ENCODE measurements at places on chromosomes 3 and 15.

GRCh38 chr3:139630542-139630941, 47.2 kb downstream of the NMNAT3 start:
- no peak for DNase-seq

GRCh38 chr3:39879581-39879980, 70.2 kb downstream of the MYRIP start:
- DNase-seq: no peak

DNA sequence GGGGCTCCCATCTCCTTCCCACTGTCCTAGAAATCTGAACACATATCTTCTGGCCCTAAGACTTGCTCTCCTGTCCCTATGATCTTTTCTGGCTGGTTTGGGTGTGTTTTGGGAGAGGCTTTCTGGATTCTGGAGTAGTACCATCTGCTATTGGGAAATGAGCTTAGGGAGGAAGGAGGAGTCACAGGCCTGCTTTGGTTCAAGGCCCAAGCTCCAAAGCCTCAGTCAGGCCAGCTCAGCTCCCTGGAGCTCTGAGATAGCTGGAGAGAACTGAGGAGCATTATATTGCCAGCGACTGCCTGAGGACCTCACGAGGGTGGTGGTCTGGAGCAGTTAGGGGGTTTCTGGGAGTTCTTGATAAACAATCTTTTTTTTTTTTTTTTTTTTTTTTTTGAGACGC, 18.7 kb downstream of the RASGRF1 start:
- no peak for DNase-seq

GRCh38 chr15:23052522-23052921, 13.2 kb upstream of the TUBGCP5 start:
- DNase-seq: no peak

GRCh38 chr3:151377768-151378385, 6.7 kb downstream of the P2RY12 start:
- no peak for DNase-seq

- no peak for DNase-seq
Measured at GRCh38 chr3:179428876-179429548, 22.3 kb downstream of the GNB4 start.

DNA sequence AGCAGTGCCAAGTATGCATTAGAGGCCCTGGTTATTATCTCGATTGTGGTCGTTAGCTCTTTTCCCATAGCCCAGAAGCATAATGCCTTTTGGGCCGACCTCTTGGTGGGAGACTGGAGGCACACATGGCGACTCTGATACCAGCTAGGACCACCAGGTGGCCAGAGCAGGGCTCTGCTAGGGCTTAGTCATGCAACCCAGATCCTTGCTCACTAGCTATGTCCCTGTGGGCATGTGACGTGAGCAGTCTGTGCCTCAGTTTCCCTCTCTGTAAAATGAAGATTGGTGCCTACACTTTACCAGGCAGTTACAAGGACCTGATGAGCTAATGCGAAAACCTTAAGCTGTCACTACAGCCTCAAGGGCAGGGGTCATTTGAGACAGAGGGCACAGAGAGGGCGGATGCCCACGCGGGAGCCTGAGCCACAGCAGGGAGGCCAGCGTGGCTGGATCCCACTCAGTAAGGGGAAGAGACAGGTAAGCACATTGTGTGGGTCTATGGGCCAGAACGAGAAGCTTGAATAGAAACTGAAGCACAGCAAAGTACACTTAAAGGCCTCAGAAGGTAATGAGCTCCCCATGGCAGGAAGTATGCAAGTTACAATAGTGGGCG, 8.8 kb downstream of the KLF15 start:
- no peak for DNase-seq

- peak; percentile 59 for DNase-seq
Measured at GRCh38 chr3:188431553-188431952, 277.6 kb downstream of the LPP start.

GRCh38 chr15:85692873-85693272, 101.9 kb downstream of the KLHL25 start:
- DNase-seq: no peak

DNA sequence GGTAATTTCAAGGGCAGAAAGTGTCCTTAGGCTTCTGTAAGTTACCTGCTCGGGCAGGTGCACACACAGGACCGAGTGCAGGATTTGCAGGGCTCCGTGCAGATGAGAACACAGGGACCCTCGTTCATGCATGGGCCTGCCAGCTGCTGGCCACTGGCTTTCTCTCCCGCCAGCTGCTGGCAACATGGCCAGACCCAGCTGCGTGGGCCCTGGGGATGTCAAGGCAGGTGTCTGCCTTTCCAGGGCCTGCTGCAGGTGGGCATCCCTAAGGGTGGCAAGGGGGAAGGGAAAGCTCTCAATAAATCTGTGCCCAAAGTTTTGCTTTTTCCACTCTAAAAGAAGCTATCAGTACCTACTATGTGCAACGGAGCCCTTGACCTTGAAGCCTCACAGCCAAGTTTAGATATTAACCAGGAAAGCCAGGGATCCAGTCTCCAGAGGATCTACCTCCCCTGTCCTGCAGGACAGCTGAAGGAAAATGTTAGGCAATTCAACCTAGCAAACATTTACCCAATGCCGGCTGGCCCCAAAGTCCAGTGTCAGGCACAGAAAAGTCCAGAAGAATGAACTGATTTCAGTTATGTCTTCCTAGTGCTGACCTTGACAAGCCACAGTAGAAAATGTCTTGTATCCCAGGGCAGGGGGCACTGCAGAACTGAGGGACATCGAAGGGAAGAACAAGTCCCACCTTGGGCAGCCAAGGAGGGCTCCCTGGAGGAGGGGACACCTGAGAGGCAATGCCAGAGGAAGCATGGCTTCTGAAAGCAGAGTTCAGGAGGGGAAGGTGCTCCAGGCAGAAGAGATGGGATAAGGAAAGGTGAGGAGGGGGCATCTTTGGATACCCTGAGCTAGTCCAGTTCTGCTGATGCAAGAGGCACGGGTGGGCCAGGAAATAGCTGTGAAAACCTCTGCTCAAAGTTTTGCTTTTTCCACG, 26.4 kb downstream of the NUP210 start:
- DNase-seq: no peak

- DNase-seq: no peak
Measured at GRCh38 chr15:75759416-75760130, 46.9 kb upstream of the CSPG4 start.

DNA sequence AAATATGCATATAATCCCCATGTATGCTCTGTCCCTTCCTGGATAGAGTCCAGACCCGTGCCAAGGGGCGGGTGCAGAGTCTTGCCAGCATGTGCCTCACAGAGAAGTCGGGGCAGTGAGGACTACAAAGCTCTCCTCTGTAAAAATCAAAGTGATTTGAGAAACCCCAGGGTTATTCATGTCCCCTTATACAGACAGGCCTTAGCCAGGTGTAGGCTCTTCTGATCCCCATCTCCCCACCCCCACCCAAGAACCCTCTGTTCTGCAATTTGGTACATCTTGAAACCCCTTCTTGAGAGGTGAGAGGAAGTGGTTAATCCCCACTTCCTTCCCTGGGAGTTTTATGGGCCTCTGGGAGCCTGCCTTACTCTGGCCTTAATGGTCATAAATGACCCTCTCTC, 24.7 kb downstream of the TRIM71 start:
- DNase-seq: no peak

DNA sequence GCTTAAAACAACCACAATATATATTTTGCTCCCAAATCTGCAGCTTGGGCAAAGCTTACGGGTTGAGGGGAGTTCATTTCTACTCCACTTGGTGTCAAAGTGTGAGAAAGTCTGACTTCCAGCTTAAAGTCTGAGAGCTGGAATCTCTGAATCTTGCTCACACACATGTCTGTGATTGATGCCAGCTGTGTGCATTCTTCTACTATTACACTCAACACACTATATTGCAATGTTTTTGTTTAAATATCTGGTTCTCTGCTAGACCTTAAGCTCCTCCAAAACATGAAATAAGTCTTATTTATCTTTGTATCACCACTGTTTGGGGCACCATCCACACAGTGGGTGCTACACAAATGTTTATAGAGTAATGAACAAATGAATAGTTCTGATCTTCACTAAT, 36.7 kb upstream of the SECISBP2L start:
- DNase-seq: no peak

GRCh38 chr3:128624526-128625138, 26.0 kb downstream of the RPN1 start:
- DNase-seq: no peak

GRCh38 chr3:107198581-107199181, 178.6 kb upstream of the CCDC54 start:
- no peak for DNase-seq

GRCh38 chr3:195188426-195188927, 82.5 kb downstream of the XXYLT1 start:
- DNase-seq: peak; percentile 19

DNA sequence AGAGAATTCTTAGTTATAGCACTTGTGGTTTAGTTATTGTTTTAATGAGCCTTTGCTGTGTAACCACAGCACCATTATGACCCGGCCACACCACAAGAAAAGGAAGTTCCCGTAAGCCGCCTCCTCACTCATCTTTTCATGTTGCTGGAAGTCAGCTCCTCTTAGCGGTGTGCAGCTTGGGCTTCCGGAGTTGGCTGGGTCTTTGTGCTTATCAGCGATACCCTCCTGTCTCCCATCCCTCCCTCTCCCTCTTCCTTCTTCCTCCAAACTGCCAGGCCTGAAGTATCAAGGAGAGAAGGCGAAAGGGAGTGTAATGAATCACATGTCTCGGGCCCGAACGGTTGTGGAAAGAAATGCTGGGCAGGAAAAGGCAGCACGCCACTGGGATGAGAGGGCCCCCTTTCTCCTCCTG, 353.5 kb downstream of the MCTP2 start:
- DNase-seq: peak; percentile 95

GRCh38 chr3:167251678-167252077, 128.4 kb downstream of the ZBBX start:
- DNase-seq: peak; percentile 14

- no peak for DNase-seq
Measured at GRCh38 chr15:85037641-85038040, 56.0 kb downstream of the PDE8A start.

DNA sequence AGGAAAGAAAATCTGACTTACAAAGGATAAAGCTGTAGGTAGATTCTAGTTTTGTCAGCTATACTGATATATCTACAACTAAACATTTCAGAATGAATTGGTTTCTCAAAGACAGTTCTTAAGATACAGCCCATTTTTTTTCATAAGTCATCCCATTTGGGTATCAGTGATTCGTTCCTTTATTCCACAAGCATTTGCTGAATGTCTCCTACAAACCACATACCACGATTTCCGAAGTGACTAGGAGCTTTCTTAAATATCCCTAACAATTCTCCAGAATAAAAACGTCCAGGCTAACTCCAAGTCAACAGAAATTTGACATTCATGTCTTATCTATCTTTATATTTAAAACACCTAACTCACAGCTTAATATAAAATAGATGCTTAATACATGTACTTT, 59.8 kb downstream of the TP53BP1 start:
- no peak for DNase-seq

DNA sequence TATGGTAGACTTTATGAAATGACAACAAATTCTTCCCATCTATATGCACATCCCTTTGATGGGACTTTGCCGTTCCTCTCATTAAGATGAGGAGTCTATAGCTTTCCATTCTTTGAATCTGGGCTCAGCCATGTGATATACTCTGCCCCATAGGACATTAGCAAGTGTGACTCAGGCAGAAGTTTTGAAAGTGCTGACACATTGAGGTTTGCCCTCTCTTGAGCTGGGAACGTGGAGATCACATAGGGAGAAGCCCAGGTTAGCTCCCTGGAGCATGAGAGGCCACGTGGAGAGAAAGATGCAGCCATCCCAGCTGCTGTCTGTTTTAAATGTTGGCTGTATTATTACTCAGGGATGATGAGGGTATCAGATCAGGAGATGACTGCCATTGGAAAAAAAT, 67.7 kb upstream of the OXTR start:
- no peak for DNase-seq

- DNase-seq: peak; percentile 95
Measured at GRCh38 chr3:46110701-46111493, 83.6 kb upstream of the XCR1 start.

GRCh38 chr3:23495507-23495906, 292.4 kb downstream of the UBE2E2 start:
- DNase-seq: no peak

DNA sequence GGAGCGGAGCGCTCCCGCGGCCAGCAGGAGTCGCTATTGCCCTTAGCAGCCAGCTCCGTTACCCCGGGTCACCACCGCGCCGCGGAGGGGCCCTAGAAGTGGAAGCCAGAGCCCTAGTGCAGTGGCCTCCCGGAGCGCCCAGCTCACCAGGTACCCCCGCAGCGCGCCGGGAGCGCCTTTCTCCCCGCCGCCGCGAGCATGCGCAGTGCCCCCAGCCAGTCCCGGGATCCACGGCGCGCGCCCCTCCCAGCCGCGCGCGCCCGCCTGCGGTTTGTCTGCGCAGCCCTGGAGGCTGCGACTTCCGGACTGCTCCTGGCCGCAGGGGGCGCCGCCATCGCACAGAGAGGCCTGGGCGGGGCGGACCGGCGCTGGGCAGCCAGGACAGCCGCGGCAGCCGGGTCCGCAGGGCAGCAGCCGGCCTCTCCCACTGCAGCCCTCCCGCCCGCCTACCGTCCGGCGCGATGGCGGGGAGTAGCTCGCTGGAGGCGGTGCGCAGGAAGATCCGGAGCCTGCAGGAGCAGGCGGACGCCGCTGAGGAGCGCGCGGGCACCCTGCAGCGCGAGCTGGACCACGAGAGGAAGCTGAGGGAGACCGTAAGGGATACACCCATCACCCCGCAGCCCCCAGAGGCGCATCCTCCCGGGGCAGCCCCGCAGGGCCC, 5.7 kb downstream of the TPM1 start:
- peak; percentile 93 for DNase-seq

DNA sequence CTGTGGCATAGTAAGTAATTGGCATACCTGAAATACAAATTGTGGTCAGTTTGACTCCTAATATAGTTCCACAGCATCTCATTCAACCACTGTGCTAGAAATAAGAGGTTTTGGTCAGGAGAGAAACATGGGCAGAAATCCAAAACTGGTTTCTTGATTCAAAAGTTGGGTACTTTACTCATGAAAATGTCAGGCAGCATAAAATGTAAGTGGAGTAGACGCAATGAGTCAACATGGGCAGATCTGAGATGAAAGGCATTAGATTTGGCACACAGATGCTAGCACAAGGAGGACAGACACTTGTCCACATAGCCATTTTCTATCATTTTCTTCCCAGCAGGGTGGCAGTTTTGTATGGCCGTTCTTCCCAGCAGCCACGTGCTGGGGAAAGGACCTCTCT, 255.8 kb upstream of the CDIN1 start:
- no peak for DNase-seq

DNA sequence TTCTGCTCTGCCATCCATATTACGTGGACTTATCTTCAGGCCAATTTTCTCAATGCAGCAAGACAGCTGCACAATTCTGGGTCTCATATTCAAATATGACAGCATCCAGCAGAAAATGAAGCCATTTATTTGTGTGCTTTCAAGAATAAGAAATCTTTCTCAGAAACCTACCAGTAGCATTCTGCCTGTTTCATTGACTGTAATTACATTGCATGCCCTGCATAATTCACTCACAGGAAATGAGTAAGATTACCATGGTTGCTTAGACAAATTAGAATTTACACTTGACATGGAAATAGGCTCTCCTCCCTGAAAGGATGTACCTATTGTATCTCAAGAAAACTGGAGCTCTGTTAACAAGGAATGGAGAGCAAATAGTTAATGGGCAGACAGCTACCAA, 346.6 kb upstream of the DCBLD2 start:
- DNase-seq: no peak

- DNase-seq: no peak
Measured at GRCh38 chr3:100023595-100023994, 90.7 kb downstream of the FILIP1L start.

Data from NB4 (cell line).